Breast epithelium (tissue), 4 donors: ENCODE measurements at places on chromosomes 7 and 10.

DNA sequence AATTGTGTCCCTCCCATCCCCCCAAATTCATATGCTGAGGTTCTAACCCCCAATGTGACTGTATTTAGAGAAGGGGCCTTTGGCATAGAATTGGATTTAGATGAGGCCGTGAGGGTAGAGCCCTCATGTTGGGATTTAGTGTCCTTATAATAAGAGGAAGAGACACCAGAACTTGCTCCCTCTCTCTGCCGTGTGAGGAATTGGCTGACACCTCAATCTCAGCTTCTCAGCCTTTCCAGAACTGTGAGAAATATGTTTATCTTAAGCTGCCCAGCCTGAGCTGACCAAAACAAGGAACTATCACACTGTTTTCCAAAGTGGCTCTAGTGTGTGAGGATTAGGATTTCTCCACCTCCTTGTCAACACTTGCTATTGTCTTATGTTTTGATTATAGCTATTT lies 400.0 kb upstream of the FZD8 start:
- DNase-seq: no peak
- no peaks in the 10 kb centered on the region for H3K4me1 ChIP-seq
- H3K27ac ChIP-seq: no peak overlapping the region
- no peaks in the 10 kb centered on the region for H3K27me3 ChIP-seq
- H3K4me3 ChIP-seq: no peak overlapping the region

DNA sequence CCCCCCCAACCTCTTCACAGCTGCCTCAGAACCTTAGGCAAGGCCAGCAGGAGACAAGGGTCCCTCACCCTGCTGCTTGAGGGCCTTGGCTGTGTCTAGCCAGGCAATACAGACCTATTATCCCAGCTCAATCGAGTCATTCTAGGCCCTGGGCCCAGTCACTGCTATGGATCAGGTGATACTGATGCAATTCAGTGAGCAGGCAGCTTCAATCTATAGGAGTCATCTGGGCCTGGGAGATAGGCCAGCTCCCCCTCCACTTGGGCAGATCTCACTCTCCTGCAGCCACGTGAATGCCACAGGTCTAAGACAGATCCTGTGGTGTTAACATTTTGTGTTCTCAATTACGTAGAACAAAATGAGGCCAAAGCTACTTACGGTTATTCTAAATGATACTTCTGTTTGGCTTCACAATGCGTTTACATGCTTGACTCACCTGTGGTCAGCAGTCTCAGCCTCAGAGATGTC lies 68.0 kb upstream of the LRRC4 start:
- H3K4me1 ChIP-seq: no peaks in the 10 kb centered on the region
- no peak for DNase-seq
- H3K4me3 ChIP-seq: no peak overlapping the region
- H3K27me3 ChIP-seq: no peaks in the 10 kb centered on the region
- no peak overlapping the region for H3K27ac ChIP-seq

- no peak overlapping the region for H3K27ac ChIP-seq
- H3K4me1 ChIP-seq: no peaks in the 10 kb centered on the region
- H3K36me3 ChIP-seq: no peaks in the 10 kb centered on the region
- no peaks in the 10 kb centered on the region for H3K27me3 ChIP-seq
- no peak overlapping the region for H3K4me3 ChIP-seq
These were observed 385.8 kb upstream of the KLF6 start for GRCh38 chr10:4170633-4171314.

GRCh38 chr7:27735165-27735564 lies 4.8 kb upstream of the TAX1BP1 start:
- H3K4me1 ChIP-seq: no peaks in the 10 kb centered on the region
- H3K4me3 ChIP-seq: no peak overlapping the region
- DNase-seq: no peak

DNA sequence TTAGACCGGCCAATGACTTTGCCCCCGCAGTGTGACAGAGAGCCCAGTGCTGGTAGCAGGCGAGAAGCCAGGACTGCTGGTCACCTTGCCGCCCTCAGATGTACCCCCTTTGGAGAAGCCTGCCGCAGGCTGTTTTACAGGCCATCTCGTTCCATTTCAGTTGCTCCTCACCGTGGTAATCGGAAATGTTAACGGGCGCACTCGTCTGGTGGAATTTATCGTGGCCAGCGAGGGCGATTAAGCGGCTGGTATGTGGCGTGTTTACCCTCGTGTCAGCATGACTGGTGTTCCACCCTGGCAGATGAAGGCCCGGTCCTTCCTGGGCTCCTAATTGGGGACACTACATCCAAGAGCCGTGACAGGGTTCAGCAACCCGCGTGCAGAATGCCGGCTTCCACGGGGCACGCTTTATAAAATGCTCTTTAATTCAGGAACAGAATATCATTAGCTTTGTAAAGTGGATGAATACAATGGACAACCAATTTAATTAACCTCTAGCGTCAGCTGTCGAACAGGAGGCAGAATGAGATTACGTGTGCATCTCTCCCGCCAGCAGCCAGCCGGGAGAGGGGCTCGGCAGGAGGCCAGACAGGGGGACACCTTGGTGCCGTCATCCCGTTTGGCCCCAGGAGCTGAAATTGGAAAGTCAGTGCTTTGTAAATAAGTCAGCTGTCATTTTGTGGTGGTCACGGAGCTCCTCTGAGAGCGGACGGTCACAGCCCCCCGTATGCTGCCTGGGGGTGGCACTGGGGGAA lies 108.3 kb downstream of the NKX6-2 start:
- H3K36me3 ChIP-seq: no peaks in the 10 kb centered on the region
- no peaks in the 10 kb centered on the region for H3K4me1 ChIP-seq
- no peak overlapping the region for H3K27ac ChIP-seq
- no peak overlapping the region for H3K4me3 ChIP-seq
- DNase-seq: no peak

DNA sequence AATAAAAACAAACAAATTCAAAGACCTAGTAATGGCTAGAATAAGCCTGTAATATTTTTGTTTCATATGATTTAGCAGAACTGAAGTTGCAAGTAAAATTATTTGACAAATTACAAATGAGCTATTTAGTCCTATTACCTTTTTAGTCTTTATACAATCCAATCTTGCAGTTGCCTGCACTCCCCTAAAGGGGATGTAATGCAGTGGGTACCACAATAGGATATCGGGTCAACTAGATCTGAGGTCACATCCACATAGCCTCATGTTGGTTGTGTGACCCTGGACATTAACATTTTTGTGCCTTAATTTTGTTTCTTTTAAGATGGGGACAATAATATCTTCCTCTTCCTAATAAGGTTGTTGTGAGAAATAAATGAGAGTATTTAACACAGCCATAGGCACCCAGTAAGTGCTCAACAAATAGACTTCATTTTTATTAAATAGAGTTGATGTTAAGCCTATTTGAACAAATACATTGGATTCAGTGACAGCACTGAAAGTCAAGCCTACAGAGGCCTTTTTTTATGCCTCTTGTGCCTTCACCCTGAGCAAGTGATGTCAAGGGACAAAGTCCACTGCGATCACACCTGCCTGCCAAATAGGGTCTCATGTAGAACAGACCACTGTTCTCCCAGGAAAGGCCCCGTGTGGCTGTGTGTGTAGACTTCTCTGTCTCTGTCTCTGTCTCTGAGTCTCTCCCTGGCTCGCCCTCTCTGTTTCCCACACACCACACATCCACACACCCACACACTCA lies 124.8 kb downstream of the EVX1 start:
- peak overlapping the region; percentile 26 for H3K27ac ChIP-seq
- H3K27me3 ChIP-seq: no peaks in the 10 kb centered on the region
- no peak overlapping the region for H3K4me3 ChIP-seq
- no peak for DNase-seq
- no peaks in the 10 kb centered on the region for H3K36me3 ChIP-seq
- no peaks in the 10 kb centered on the region for H3K4me1 ChIP-seq

- no peaks in the 10 kb centered on the region for H3K27me3 ChIP-seq
- H3K4me1 ChIP-seq: no peaks in the 10 kb centered on the region
- no peak for DNase-seq
- H3K4me3 ChIP-seq: no peak overlapping the region
These were observed 52.6 kb downstream of the TRRAP start for GRCh38 chr7:98930921-98931320.

DNA sequence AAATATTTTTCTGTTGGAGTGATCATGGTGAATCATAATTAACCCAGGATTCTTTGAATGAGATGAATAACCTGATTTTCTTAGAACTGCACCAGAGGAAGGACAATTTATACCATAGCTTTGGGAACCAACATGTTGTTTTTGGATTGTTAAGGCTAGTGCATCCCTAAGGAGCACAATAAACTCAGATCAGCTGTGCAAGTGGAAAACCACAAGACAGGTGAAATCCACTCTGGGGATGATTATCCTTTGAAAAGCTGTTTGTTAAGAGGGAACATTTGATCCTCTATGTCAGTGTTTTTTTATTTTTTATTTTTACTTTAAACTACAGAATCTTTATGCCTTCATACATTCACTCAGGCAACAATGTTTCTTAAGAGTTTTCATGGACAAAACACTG lies 232.1 kb upstream of the PCLO start:
- H3K36me3 ChIP-seq: no peaks in the 10 kb centered on the region
- no peaks in the 10 kb centered on the region for H3K4me1 ChIP-seq
- H3K27ac ChIP-seq: no peak overlapping the region
- no peak overlapping the region for H3K4me3 ChIP-seq

DNA sequence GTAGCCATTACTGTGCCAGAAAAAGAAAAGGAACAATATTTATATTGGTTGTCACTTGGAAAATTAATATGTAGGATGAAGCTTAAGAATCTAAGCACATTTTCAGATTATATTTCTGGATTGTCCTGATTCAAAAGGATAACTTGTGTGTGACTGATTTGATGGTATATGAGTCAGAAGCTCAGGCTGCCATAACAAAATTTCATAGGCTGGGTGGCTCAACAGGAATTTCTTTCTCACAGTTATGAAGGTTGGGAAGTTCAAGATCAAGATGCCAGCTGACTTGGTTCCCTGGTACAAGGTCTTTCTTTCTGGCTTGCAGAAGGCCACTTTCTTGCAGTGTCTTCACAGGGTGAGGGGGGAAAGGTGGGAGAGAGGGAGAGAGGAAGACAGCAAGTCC lies 108.5 kb downstream of the ST7 start:
- no peaks in the 10 kb centered on the region for H3K4me1 ChIP-seq
- H3K36me3 ChIP-seq: no peaks in the 10 kb centered on the region
- H3K27me3 ChIP-seq: no peaks in the 10 kb centered on the region
- no peak overlapping the region for H3K27ac ChIP-seq

DNA sequence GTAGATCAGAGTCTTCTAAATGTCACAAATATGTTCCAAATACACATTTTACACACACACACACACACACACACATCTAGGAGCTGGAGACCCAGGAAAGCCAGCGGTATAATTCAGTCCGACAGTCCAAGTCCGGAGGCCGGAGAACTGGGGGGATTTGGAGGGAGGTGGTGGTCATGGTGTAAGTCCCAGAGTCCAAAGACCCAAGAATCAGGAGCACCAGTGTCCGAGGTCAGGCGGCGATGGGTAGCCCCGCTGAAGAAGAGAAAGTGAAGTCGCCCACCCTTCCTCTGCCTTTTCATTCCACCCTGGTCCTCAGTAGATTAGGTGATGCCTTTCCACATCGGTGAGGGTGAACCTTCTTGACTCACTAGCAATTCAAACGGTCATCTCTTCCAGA lies 154.8 kb downstream of the CAMK1D start:
- H3K4me1 ChIP-seq: no peaks in the 10 kb centered on the region
- no peak overlapping the region for H3K27ac ChIP-seq
- H3K36me3 ChIP-seq: no peaks in the 10 kb centered on the region
- no peak overlapping the region for H3K4me3 ChIP-seq

- H3K4me1 ChIP-seq: no peaks in the 10 kb centered on the region
- H3K36me3 ChIP-seq: no peaks in the 10 kb centered on the region
- DNase-seq: no peak
- no peak overlapping the region for H3K27ac ChIP-seq
- peaks cover 77% of the 10 kb centered on the region for H3K27me3 ChIP-seq
- no peak overlapping the region for H3K4me3 ChIP-seq
These were observed 89.8 kb downstream of the UNCX start for GRCh38 chr7:1322240-1323110.

DNA sequence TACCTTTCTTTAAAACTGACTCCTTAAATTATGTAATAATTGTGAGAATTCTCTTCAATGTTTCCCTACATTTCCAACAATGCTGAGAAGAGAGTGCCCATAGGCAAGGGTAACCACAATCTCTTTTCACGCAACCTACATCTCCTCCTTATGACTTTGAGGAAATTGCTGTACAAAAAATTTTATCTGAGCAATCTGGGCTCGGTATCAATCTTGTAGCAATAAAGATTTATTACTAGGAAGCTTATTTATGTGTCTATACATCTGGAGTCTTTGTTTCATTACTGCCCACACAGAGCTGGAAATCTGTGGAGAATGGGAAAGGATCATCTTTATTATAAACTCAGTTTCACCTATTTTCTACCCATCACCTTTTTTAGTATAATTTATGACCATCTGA lies 913.8 kb upstream of the SORCS1 start:
- H3K27ac ChIP-seq: no peak overlapping the region
- H3K4me1 ChIP-seq: no peaks in the 10 kb centered on the region
- no peaks in the 10 kb centered on the region for H3K36me3 ChIP-seq
- DNase-seq: no peak
- no peak overlapping the region for H3K4me3 ChIP-seq

- H3K4me3 ChIP-seq: no peak overlapping the region
- H3K27me3 ChIP-seq: no peaks in the 10 kb centered on the region
These were observed 141.1 kb downstream of the SPAG6 start for GRCh38 chr10:22486431-22486830.

DNA sequence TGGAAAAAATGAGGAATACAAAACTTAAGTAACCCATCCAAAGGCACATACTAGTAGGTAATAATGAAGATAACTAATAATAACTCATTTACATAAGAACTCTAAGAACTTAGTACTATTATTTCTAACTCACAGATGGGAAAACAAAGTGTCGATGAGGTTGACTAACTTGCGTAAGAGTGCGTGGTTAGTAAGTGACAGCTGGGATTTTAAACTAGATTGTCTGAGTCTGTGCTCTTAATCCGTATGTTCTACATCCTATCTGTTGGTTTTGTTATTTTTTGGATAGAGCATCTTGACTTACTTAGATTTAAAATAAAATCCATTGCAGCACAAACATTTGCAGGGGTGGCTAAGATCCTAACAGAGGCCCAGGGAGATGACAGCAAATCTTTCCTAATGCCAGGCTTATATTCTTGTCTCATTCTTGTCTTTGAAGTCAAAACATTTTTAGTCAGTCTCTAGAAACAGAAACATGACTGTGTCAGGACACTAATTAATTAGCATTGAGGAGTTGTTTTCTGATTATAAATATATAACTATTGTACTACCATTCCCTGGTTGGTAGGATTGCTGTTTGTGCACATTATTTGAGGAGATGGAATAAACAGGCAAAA lies 11.7 kb downstream of the RPA3 start:
- no peak overlapping the region for H3K27ac ChIP-seq
- no peaks in the 10 kb centered on the region for H3K4me1 ChIP-seq
- no peaks in the 10 kb centered on the region for H3K27me3 ChIP-seq
- H3K4me3 ChIP-seq: no peak overlapping the region
- DNase-seq: no peak
- no peaks in the 10 kb centered on the region for H3K36me3 ChIP-seq
